ENCODE measurements at places on chromosomes 12 and 14. TPM values are rescaled to one million over a fixed set of nuclear protein-coding genes. Genes with fewer than 3 reads are reported as not detected.

GRCh38 chr12:108630481-108631207 lies 3.0 kb downstream of the SELPLG start:
- DNase-seq: no peak

ACSS3 gene
- 18.6 TPM for polyA plus RNA-seq

DNA sequence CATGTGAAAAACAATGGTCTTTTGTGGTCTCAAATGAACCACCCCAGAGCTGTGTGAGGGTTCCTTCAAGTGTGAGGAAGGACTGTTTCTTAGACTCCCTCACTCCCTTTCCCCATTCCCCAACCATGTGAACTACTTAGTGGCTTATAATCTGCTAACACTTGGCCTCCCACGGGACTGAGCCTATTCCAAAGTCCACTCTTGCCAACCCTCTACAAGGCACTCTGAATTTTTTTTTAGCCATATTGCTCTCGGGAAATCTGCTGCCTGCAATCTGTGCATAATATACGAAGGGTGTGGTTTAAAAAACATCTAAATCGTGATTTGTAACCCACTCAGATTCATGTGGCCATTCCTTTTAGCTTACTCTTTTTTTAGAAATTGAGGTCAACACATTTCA lies 2.6 kb downstream of the SVOP start:
- no peak for DNase-seq

GYS2 gene
- 0.11 TPM for polyA plus RNA-seq

GRCh38 chr12:8156416-8156815 lies 399 bp upstream of the ZNF705A start:
- no peak for DNase-seq

AJUBA gene
- 120 TPM for polyA plus RNA-seq

- peak; percentile 76 for DNase-seq
Measured at GRCh38 chr12:2891240-2892053, 756 bp downstream of the TULP3 start.

KRT8 gene
- 269 TPM for polyA plus RNA-seq

AMHR2 gene
- 0.27 TPM for polyA plus RNA-seq

GRCh38 chr12:41365653-41366171 lies 177.6 kb downstream of the PDZRN4 start:
- DNase-seq: peak; percentile 38

TOX4 gene
- 63.6 TPM for polyA plus RNA-seq

- DNase-seq: no peak
Measured at GRCh38 chr12:119082496-119082895, 96.2 kb upstream of the HSPB8 start.

All from renal pelvis (tissue), 12 donors.